ENCODE measurements at places on chromosomes 3 and 15.
A peak's percentile ranks its signal among the peaks of the same experiment; 100 is the strongest.

GRCh38 chr15:31338318-31338878 lies 11.8 kb downstream of the KLF13 start:
- no peak for DNase-seq

GRCh38 chr3:52606373-52607085 lies 70.1 kb downstream of the UQCC5 start:
- no peak for DNase-seq

DNA sequence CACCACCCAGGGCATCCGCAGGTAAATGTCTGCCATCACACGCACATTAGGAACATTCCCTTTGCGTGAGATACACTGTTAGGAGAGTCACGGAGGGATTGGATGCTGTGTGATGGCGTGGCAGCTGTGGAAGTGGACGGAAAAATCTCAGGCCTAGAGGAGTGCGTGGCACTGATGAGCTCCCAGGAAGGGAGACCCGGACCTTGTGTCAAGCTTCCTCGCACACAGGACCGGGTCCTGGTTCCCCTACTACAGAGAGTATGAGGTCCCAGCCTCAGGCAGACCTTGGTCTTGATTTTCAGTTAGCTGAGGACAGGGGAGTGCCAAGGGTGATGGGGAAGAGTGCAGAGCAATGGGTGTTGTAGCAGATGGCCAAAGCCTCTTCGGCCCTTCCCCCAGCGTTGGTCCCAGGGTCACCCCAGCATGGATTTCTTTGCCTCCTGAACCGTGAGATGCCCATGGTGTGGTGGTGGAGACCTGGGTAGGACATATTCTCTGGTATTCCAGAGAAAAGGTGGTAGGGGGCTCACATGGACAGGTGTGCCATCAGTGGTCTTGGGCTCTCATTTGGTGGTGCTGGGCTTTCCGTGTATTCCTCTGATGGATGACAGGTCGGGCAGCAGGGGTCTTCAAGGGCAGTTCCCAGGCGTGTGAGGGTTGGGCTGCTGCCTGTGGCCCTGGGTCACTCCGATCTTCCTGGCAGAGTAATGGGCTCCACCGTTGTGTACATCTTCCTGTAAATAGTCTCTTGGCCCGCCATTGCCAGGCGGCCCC lies 105.1 kb downstream of the SNRPN start:
- DNase-seq = no peak

- no peak for DNase-seq
Measured at GRCh38 chr15:85692321-85692720, 102.4 kb downstream of the KLHL25 start.

DNA sequence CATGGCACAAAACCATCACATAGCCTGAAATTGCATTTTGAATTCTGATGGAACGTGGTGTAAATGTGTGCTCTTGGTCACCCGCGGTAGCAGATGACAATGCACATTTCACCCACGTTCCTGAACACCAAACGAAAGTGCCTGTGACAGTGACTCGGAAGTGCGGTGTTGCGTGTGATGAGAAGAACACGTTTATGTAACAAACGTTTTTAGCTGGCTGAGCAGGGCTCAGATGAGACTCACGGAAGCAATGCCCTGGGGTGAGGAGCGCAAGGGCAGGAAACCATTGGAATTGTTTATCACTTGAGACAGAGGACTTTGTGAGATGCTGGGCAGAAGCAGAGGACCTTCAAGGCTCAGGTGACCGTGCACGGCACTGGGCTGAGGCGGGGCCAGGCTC lies 449.2 kb upstream of the CFAP20DC start:
- peak; percentile 12 for DNase-seq

DNA sequence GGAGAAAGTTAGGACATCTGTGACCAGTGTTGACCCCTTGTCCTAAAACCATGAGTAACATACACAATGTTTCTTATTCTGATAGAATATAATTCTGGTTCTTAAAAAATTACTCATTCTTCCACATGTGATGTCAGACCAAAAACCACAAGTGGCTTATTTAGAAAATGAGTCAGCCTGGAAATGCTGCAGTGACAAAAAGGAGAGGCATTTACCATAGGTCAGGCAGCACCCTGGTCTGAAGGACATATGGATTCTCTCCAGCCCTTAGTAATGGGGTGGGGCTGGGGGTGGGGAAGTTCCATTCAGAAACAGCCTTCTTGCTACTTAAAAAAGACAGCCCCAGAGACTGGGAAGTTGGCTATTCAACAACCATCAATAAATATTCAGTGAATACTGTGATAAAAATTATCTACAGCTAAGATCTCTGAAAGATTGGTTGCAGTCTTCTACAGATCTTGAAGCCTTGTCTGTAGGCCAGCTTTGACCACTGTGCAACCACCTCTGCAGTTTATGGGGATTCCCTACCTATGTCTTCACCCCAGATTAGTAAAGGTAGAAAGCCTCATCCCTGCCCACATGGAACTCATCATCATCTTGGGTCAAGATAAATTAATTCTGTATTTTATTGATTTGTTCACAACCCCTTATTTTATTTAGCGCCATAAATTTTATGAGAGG lies 34.9 kb upstream of the TIMP4 start:
- DNase-seq = no peak

Data from right kidney (tissue), 9 donors.